CD4-positive, alpha-beta T cell treated with Interleukin-6 for 4 hours (primary cell): ENCODE measurements at places on chromosomes 16 and 17.

GRCh38 chr16:75965504-75966374, 239.4 kb upstream of the CPHXL start:
- no peak for DNase-seq

GRCh38 chr17:60354223-60354622, 37.7 kb downstream of the USP32 start:
- no peak for DNase-seq

DNA sequence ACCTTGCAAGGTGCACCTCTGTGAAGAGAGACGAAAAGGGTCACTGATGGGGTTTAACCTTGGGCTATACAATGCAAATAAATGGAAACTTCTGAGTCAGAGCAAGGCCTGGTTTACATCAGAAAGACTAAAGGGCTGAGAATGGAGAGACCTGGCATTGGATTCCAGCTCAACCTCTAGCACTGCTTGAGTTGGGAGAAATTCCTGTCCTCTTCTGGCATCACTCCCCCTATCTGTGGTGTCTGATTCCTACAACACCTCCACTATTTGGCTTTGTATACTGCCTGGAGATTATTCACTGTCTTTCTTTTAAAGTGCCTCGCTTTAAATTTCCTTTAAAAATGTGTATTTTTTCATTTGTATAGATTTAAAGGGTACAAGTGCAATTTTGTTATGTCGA, 68.8 kb downstream of the GPR139 start:
- DNase-seq: no peak

DNA sequence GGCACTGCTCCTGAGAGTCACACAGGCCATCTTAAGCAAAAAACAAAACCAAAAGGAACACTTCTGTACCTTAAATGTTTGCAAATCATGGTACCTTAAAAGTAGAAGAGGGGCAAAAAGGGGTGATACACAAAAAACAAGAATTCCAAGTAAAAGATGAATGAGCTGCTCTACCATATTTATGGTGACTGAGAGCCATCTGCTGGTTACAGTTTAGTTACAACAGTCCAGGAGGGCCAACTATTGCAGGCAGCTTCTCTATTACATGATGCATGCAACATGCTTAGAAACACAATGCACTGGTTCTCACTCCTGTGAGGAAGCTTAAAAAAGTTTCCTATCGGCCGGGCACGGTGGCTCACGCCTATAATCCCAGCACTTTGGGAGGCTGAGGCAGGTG, 53.5 kb downstream of the STX8 start:
- no peak for DNase-seq
